RPMI7951 (cell line): ENCODE measurements at places on chromosomes 1 and 21.

DNA sequence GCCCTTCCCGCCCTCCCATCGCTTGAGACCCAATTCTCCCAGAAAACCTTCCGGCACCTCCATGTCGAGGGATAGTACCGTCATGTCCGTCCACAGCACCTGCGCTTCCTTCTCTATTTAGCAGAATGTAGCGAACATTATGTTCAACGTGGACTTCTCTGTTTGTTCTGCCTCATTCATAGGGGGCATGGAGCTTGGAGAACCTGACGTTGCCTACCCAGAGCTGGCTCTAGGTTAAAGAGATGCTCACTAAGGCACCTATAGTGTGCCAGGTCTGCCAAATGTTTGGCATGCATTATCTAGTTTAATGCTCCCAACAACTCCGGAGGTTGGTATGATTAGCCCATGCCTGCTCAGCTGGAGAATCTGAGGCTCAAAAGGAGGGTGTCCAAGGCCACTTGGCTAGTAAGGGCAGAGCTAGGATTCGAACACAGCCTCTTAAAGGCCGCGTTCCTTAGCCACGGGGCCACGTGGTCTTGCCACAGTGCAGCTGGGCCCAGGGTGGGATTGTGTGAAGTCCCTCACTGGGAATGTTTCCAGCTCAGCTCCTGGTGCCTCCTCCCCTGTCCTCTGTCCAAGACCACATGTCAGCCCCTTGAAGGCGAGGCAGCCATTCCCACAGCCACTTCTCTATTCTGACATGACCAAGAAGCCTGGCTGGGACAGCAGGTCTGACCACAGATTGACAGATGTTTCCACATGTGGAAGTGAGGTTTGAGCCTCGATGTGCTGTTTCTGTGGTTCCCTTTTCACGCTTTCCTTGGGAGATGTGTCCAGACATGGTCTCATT is 57.8 kb downstream of the RUNX3 start:
- no peak for DNase-seq

DNA sequence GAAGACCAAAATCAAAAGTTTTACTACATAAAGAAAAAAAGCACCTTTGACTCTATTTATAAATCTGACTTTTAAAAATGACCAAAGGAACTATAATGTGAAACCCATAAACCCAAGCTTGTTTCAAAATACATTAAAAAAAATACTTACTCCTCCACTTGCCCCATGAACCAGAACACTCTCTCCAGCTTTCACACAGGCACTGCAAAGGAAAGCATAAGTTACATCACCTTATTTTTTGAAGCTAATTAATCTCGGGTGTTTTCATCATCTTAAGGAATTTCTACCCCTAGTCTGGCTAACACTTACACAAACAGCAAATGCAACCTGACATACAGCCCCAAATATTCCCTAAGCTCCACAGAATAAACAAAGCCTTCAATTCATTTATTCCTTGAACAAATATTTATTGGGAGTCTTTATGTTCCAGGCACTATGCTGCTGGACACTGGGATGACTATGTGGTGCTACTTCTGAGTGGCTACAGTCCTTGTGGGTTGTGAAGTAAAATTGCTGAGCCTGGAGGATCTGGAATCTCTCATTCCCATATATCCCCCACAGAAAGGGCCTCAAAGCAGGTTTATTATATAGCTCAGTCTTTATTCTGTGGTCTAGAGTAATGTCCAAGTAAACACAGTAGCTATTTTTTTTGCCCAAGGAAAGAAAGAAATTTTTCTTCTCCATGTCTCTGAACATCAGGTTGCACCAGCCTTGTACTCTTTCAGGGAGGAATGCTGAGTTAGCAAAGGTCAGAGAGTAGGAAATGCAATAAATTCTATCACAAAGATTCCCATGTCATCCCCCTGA is 18.2 kb downstream of the CRYZ start:
- DNase-seq: no peak

- no peak for DNase-seq
Observed at GRCh38 chr1:118842452-118843201, 145.5 kb downstream of the TBX15 start.

GRCh38 chr1:111392042-111392441 is 35.5 kb downstream of the OVGP1 start:
- DNase-seq: no peak

DNA sequence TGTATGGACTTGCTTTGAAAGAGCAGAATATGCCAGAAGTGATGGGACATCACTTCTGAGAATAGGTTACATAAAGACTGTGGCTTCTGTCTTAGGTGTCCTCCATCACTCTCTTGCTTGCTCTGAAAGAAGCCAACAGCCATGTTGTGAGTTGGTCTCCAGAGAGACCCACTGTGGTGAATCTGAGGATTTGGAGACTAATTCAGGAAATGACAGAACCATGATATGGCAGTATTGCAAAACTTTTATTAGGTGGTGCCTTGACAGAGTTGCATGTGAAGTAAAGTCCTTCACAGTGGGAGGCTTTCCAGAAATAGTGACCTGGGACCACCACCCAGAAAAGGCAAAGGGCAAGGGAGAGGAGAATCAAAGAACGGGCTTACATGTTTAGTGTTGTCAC is 628.6 kb downstream of the KCNT2 start:
- DNase-seq: no peak

- no peak for DNase-seq
Observed at GRCh38 chr1:40241362-40241761, 6.4 kb upstream of the TMCO2 start.

- peak; percentile 78 for DNase-seq
Observed at GRCh38 chr21:34813266-34813894, 144.6 kb downstream of the CLIC6 start.

GRCh38 chr21:43825242-43825935 is 36.0 kb downstream of the RRP1 start:
- DNase-seq: no peak

GRCh38 chr1:187568067-187568466 is 739.3 kb downstream of the PLA2G4A start:
- no peak for DNase-seq

DNA sequence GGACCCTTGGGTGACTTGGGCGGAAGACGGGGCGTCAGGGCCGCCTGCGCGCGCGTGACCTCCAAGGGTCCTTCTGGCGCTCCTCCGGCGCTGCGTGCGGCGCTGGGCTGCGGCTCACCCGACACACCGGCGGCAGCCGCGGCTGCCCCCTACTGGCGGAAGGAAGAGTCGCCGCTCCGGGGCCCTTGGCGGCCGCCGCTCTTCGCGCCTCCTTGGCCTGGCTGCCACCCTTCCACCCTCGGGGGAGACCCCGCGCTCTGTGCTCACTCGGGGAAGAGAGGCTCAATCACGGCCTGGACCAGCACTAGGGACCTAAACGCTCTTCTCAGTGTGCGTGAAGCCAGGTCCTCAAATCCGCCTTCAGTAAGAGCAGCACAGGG is 89.7 kb downstream of the DMRTA2 start:
- peak; percentile 37 for DNase-seq

GRCh38 chr1:230273141-230273710 is 152.9 kb downstream of the PGBD5 start:
- no peak for DNase-seq

- no peak for DNase-seq
Observed at GRCh38 chr1:21244986-21245687, 45.1 kb downstream of the ECE1 start.
